OCI-LY7 (cell line): ENCODE measurements at places on chromosomes 4 and X.

DNA sequence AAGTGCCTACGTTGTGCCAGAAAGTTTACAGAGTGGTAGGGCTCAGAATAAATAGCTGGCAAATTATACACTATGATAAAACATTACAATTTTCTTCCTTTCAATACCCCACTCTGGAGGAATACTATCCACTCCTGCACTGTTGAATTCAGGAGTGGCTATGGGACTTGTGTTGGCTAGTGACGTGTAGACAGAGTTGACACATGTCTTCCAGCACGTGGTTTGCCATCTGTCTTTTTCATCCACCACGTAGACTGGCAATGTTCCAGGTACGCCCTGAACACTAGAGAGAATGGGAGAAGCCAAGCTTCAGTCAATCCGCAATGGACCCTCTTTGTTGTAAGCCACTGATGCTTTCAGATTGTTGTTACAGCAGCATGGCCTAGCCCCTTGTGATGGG is 168.8 kb upstream of the RBPJ start:
- no peak for DNase-seq

DNA sequence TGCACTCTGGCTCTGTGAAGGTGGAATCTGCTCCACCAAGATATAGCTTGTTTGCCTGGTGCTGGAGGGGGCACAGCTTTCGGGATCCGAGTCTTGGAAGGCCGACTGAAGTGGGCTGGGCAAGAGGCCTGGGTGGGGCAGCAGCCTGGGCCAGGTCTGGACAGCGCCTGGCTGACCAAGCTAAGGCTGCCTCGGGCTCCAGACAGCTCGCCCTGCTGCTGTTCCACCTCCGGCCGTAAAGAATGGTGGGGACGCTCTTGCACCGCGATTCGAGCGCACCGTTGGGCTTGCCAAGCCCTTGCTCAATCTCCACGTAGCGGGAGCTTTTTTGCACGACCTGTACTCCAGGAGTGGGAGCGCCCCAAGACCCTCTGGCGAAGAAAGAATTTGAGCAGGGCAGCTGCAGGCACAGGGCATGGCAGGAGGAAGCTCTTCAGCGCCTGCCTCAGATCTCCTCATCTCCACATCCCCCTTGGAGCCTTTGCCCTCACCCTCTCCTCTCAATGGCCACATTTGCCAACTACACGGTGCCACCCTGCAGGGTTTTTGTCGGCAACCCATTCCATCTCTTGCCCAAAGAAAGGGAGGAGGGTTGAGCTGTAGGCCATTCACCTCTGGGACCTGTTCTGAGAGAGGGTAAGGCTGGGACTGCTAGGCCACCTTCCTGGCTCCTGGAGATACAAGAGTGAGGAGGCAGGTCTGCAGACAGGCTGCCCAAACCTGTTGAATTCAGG is 18.9 kb downstream of the CNGA2 start:
- no peak for DNase-seq

GRCh38 chr4:167578906-167579305 is 344.6 kb upstream of the SPOCK3 start:
- peak; percentile 29 for DNase-seq

- peak; percentile 70 for DNase-seq
Observed at GRCh38 chr4:25310066-25310802, 2.3 kb upstream of the ZCCHC4 start.

GRCh38 chr4:10023050-10023419 is 1.7 kb upstream of the SLC2A9 start:
- DNase-seq, result peak; percentile 10

DNA sequence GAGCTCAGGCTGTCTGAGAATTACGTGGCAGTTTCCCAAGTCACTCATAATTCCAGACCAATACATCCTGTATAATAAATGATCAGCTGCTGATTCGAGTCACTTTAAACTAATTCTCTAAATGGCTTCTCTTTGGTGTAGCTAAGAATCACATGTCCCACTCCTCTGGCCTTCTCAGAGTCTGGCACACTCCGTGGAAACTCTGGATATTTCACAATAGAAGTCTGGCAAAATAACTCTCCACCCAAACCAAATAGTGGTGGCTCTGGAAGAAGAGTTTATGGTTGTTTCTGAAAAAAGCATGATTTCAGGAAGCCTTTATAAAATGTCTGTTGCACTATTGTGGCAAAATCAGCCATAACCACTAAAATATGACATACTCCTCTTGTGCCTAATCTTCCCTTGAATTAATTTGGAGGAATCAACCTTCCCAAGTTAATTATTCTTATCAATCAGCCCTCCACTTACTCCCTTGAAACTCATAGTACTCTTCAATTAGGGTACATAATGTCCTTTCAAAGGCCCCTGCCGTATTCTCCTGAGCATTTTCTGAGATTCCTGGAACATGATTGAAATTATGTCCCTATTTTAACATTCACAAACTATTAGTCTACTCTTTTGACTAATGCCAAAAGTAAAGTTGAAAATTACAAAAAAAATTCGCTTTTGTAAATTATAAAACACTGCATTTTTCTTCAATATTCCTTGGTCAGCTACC is 991.6 kb downstream of the FAT4 start:
- no peak for DNase-seq

GRCh38 chr4:6751611-6752485 is 30.7 kb upstream of the KIAA0232 start:
- no peak for DNase-seq

DNA sequence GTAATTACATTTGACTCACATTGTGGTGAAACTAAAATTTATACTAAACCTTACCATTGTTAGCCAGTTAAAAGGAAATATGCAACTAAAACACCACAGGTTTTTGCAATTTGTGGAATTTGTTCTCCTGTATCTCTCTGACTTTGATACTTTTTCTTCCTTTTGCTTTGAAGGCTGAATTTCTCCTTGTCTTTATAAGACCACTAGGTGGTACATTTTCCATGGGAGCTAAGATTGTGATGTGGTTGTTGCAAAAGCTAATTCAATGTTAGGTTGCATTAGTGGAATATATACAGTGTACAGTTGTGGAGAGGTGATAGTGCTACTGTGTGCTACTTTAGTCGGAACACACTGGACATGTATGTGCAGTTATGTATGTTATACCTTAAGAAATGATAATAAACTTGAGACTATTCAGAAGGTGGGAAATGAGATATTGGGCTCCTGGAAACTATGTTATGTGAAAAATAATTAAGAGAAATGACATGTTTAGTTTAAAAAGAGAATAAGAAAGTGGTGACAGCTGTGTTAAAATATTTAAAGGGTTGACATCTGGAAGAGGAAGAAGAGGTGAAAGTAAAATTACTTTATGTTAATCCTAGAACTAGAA is 70.3 kb downstream of the ARL9 start:
- DNase-seq, result peak; percentile 39

DNA sequence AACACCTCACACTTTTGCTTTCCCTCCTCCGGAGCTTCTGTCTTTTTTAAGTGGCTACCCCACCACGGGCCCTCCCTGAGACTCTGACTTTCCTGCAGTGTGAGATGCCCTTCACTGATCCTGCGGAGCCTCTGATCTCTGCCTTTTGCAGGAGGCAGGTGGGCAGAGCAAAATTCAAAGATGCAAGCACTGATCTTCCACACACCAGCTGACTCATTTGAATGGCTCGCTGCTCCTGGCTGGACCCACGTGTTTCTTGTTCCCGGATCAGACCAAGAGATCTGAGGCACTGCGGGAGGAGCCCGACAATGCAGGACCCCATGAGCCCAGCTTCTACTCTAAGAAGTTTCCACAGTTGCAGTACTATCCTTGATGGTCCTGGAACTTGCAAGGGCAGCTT is 1607.9 kb upstream of the TENM3 start:
- no peak for DNase-seq
